COR-L47 (cell line): ENCODE measurements at places on chromosomes 3 and 15.

DNA sequence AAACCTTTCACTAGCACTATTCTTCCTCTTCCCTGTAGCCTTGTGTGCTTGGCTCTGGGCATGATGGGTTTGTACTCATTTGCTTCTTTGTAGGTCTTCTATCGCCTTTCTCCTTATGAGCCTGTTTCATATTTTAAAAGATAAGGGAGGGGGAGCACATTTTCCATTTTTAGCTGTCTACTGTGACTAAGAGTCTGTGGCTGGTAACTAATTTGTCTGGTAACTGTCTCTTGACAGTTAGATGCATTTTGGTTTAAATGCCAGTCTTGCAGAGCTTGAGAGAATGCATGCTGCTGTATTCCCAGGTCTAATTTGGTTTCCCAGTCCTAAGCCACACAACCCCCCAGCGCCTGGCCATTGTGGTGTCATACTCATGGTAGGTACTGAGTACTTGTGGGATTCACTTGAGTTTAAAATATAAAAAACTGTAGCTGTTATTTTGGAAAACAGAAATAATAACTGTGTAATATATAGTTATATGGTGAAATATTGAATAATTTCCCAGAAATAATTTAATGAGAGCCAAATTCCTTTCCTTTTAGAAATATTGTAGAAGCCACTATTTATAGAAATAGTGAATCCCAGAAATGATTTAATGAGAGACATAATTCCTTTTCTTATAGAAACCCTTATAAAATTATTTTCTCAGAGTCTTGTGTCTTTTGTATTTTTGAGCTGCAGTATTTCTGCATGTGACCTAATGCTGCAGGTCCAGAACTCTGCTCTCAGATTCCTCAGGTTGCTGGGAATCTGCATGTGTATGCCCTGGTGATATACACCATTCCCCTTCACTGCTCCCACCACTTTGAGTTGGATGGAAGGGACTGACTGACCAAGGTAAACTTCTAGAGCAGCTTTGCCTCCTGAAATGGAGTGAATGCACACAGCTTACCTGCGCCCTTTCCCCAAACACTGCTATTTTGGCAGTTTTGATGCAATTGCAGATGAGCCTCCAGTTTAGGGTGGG is 13.9 kb upstream of the GPR171 start:
- no peak for DNase-seq

DNA sequence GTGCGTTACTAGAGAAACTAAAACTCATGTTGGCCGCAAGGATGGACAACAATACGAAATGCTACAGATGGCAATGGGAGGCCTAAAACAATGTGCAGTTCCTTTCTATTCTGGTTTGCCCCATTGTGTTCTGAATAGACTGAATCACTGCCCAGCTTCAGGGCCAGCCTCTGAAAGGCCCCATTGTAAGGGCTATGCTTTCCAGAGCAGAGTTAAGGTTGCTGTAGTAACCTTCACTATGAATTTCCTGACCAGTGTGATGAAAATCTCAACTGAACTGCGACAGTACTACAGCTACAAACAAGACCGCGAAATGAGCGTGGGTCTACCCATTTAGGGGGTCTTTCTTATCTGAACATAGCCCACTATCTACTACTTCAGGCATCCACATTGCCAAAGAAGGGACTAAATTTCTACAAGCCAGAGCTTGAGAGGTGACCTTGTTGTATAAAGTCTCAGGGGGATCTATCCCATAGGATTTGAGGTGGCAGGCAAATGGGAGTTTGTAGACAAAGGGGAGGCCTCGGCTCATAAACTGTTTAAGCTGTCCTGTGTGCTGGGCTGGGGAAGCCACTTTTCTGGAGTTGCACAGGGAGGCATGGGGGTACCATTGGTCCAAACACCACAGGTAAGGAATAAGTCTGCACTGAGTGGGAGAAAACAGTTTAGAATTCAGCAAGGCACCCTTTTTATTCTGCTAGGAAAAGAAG is 80.1 kb downstream of the MYO1E start:
- no peak for DNase-seq

GRCh38 chr3:116476691-116477090 is 31.4 kb upstream of the LSAMP start:
- no peak for DNase-seq

DNA sequence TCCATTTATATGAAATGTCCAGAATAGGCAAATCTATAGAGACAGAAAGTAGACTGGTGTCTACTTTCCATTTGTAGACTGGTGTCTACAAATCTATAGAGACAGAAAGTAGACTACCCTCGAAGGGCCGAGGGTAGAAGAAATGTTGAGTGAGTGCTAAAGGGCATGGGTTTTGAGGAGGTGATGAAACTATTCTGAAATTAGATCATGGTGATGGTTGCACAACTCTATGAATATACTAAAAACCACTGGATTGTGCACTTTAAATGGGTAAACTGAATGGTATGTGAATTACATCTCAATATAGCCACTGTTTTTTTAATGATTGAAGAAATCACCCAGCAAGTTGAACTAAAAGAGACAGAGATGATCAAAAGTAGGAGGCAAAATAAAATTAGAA is 27.9 kb downstream of the TP53BP1 start:
- no peak for DNase-seq

- DNase-seq, result no peak
Measured at GRCh38 chr3:165796701-165797100, 40.5 kb downstream of the BCHE start.

GRCh38 chr3:5051772-5052171 is 70.3 kb upstream of the ARL8B start:
- no peak for DNase-seq
